ENCODE measurements at places on chromosomes 4 and X. TPM values are rescaled to one million over a fixed set of nuclear protein-coding genes. Genes with fewer than 3 reads are reported as not detected.

- H3K27ac ChIP-seq: no peak overlapping the region
- H3K4me1 ChIP-seq: no peaks in the 10 kb centered on the region
- H3K27me3 ChIP-seq: no peaks in the 10 kb centered on the region
- H3K4me3 ChIP-seq: no peak overlapping the region
- H3K36me3 ChIP-seq: no peaks in the 10 kb centered on the region
Observed at GRCh38 chr4:141746026-141746425, 109.6 kb downstream of the IL15 start.

Gene CFP
- polyA plus RNA-seq: 0.58 TPM

GRCh38 chr4:142925161-142925560, 79.1 kb upstream of the INPP4B start:
- H3K4me3 ChIP-seq: no peak overlapping the region
- peaks cover 4% of the 10 kb centered on the region for H3K4me1 ChIP-seq
- no peaks in the 10 kb centered on the region for H3K27me3 ChIP-seq
- H3K27ac ChIP-seq: no peak overlapping the region
- DNase-seq: no peak

- H3K27ac ChIP-seq: no peak overlapping the region
- H3K36me3 ChIP-seq: no peaks in the 10 kb centered on the region
- no peaks in the 10 kb centered on the region for H3K27me3 ChIP-seq
- no peak overlapping the region for H3K4me3 ChIP-seq
- no peak for DNase-seq
Observed at GRCh38 chr4:2302387-2303119, 40.6 kb upstream of the MXD4 start.

DNA sequence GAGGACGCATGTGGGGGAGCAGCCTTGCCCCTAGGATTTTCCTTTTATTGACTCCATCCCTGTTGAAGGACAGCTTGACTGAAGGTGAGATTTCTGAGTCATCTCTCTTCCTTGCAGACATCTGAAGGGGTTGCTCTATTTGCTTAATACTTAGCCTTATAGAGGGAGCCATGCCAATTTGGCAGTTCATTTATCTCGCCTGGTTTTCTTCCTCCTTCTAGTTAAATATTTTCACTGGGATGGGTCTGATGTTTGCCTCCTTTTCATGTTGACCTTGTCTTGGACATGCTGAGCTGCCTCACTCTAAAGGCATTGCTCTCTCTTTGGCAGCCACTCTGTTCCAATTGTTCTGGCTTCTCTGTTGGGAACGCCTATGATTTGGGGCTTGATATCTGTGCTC, 151.0 kb upstream of the PSAPL1 start:
- no peak overlapping the region for H3K4me3 ChIP-seq
- no peaks in the 10 kb centered on the region for H3K4me1 ChIP-seq
- no peak for DNase-seq
- H3K27ac ChIP-seq: no peak overlapping the region

GRCh38 chr4:179116011-179116410, 1673.8 kb upstream of the AGA start:
- no peaks in the 10 kb centered on the region for H3K4me1 ChIP-seq
- no peak for DNase-seq

GRCh38 chr4:4693258-4693657, 151.4 kb upstream of the STX18 start:
- peak overlapping the region; percentile 60 for H3K27ac ChIP-seq
- no peak for DNase-seq
- H3K4me3 ChIP-seq: no peak overlapping the region
- H3K4me1 ChIP-seq: peaks cover 28% of the 10 kb centered on the region
- H3K27me3 ChIP-seq: no peaks in the 10 kb centered on the region
- no peaks in the 10 kb centered on the region for H3K36me3 ChIP-seq

GRCh38 chr4:105059337-105059736, 87.3 kb upstream of the TET2 start:
- H3K4me3 ChIP-seq: no peak overlapping the region
- no peak for DNase-seq
- H3K27ac ChIP-seq: no peak overlapping the region
- no peaks in the 10 kb centered on the region for H3K27me3 ChIP-seq
- H3K36me3 ChIP-seq: no peaks in the 10 kb centered on the region

DNA sequence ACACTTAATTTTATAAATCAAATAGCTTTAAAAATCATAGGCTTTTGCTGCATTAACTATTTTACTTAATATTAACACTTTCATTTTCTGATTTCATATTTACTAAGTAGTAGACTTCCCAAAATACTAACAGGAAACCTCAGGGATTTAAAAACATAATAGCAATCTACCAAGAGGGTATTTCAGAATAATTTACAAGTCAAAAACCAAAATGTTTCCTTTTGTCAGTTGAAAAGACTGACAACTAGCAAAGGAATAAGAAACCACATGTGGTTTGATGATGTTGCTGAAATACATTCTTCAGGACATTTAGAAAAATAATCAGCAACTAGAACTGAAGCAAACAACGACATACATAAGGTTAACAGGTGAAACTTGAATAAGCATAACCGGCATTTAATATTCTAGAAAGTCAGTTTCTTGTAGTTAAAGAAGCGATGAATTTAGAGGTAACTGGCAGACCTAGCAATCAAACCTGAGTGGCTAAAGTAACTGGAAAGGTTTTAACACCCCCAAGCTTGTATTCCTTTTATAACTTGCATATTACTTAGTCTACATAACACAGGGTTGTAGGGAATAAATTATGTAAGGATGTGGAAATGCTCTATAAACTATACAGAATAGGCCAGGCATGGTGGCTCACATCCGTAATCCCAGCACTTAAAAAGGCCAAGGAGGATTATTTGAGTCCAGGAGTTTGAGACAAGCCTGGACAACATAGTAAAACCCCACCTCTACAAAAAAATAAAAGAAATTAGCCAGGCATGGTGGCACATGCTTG, 40.0 kb downstream of the DHX15 start:
- no peaks in the 10 kb centered on the region for H3K36me3 ChIP-seq
- H3K27me3 ChIP-seq: no peaks in the 10 kb centered on the region
- no peak for DNase-seq

DNA sequence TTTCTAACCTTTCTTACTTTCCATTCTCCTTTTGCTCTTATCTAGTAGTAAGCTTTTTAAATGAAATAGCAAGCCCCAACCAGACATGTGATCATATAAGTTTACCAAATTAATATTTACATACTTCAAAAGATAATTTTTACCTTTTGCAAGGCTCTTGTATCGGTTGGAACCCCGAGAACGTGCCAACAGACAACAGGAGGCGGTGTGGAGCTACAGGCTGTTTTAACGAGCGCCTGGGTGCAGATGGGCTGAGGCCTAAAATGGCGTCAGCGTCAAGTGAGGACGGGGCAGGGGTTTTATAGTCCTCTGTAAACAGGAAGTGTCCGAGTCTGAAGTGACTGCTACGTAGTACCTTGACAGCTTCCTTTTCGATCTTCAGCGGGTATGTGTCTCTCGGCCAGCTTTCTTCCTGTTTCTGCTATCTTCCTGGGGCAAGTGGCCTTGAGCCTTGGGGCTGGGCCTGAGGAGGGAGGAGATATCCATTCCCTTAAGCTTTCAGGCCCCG, 342.7 kb downstream of the GALNTL6 start:
- no peaks in the 10 kb centered on the region for H3K27me3 ChIP-seq
- H3K4me1 ChIP-seq: no peaks in the 10 kb centered on the region
- H3K36me3 ChIP-seq: no peaks in the 10 kb centered on the region
- no peak for DNase-seq
- no peak overlapping the region for H3K4me3 ChIP-seq

GRCh38 chrX:53128097-53128749, 34.3 kb downstream of the KANTR start:
- no peaks in the 10 kb centered on the region for H3K27me3 ChIP-seq
- no peaks in the 10 kb centered on the region for H3K36me3 ChIP-seq
- no peak for DNase-seq
- no peak overlapping the region for H3K27ac ChIP-seq

Gene SLC7A11
- polyA plus RNA-seq: 5.3 TPM

GRCh38 chr4:99679204-99679603, 21.6 kb upstream of the C4orf54 start:
- H3K4me1 ChIP-seq: no peaks in the 10 kb centered on the region
- no peaks in the 10 kb centered on the region for H3K36me3 ChIP-seq
- no peaks in the 10 kb centered on the region for H3K27me3 ChIP-seq
- H3K27ac ChIP-seq: no peak overlapping the region

DNA sequence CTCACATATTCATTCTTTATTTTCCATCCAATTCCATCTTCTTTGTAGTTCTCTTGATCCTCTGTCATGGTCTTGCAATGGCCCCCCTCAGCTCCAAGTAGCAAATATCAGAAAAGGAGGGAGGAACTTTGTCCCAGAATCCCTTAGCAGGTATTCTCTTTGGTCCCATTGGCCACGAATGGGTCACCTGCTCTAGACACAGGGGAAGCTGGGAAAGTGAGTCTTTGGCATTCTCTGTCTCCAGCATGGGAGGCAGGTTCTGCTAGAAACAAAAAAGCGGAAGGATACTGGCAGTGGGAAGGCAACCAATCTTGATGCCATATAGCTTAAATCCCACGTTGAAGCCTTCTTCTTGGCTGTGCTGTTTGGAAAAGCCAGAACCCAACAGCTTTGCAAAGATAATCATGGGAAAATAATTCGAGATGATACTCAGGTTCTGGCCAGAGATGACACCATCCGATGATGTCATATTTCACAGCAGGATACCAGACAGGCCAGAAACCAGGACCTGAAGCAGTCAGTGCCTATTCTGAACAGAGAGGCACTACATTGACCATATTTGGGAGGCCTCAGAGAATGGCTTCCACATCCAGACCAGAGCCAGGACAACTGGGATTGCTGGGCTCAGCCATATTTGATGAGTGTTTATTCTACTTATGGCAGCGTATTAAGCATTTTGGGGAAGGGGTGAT, 110.4 kb upstream of the ATXN3L start:
- no peak overlapping the region for H3K27ac ChIP-seq
- no peaks in the 10 kb centered on the region for H3K36me3 ChIP-seq
- peaks cover 20% of the 10 kb centered on the region for H3K4me1 ChIP-seq
- no peak for DNase-seq
- no peak overlapping the region for H3K4me3 ChIP-seq

DNA sequence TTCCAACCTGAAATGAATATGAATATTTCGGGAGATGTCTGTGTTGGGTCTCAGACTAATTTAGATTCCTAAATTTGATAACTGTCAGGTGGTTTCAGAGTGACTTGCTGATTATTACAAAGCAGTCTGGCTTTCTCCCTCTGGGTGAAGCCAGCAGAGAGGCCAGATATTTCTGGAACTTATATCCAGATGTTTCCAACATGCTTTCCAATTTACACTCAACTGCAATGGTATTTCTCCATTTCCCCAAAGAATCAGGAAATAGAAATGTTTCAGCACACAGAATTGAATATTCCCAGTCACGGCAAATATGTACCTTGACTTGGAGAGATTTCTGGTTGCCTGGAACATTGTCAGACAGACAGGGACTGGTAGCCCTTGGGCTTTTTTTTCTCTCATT, 48.5 kb upstream of the EGFL6 start:
- no peaks in the 10 kb centered on the region for H3K27me3 ChIP-seq
- H3K36me3 ChIP-seq: no peaks in the 10 kb centered on the region
- H3K4me1 ChIP-seq: no peaks in the 10 kb centered on the region
- no peak for DNase-seq
- H3K4me3 ChIP-seq: no peak overlapping the region
- H3K27ac ChIP-seq: no peak overlapping the region

GRCh38 chr4:140049849-140050637, 103.9 kb downstream of the MAML3 start:
- DNase-seq: no peak
- peak overlapping the region; percentile 86 for H3K27ac ChIP-seq
- H3K27me3 ChIP-seq: no peaks in the 10 kb centered on the region
- no peak overlapping the region for H3K4me3 ChIP-seq

- no peak overlapping the region for H3K4me3 ChIP-seq
- DNase-seq: no peak
- no peaks in the 10 kb centered on the region for H3K27me3 ChIP-seq
- H3K27ac ChIP-seq: peak overlapping the region; percentile 17
Observed at GRCh38 chr4:185108669-185109068, 34.4 kb upstream of the SLC25A4 start.

- no peaks in the 10 kb centered on the region for H3K4me1 ChIP-seq
- DNase-seq: no peak
- no peak overlapping the region for H3K27ac ChIP-seq
- no peaks in the 10 kb centered on the region for H3K27me3 ChIP-seq
Observed at GRCh38 chr4:67342291-67342690, 203.0 kb downstream of the CENPC start.

GRCh38 chrX:3280706-3281105, 65.7 kb downstream of the MXRA5 start:
- H3K27ac ChIP-seq: no peak overlapping the region
- DNase-seq: no peak
- H3K27me3 ChIP-seq: no peaks in the 10 kb centered on the region
- H3K4me1 ChIP-seq: no peaks in the 10 kb centered on the region
- H3K4me3 ChIP-seq: no peak overlapping the region
- H3K36me3 ChIP-seq: no peaks in the 10 kb centered on the region

Data from hepatocyte (in vitro differentiated cells).